NCI-H1105 (cell line): ENCODE measurements at places on chromosomes 12 and 14.

GRCh38 chr14:93959239-93960107, 16.9 kb downstream of the ASB2 start:
- DNase-seq = no peak

- DNase-seq = no peak
Observed at GRCh38 chr12:31647086-31647491, 12.4 kb upstream of the ETFBKMT start.

DNA sequence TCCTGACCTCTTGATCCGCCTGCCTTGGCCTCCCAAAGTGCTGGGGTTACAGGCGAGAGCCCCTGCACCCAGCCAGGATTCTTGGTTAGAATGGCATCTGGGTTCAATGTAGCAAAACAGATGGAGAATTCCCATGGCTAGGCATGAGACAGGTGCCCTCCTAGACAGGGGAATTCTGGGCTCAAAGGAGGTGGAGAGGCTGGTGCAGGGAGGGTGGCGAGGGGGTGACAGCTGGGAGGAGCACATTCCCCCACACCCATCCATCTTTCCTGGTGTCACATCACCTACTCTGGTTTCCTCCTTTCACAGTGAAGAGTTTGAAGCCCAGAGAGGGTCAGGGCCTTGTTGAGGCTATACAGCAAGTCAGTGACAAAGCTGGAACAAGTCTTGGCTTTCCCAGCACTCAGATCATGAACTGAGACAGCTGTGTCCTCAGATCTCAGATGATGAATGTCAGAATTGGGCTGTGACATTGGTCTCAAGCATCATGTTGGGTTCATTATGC, 2.8 kb downstream of the SERPINA1 start:
- DNase-seq = no peak

DNA sequence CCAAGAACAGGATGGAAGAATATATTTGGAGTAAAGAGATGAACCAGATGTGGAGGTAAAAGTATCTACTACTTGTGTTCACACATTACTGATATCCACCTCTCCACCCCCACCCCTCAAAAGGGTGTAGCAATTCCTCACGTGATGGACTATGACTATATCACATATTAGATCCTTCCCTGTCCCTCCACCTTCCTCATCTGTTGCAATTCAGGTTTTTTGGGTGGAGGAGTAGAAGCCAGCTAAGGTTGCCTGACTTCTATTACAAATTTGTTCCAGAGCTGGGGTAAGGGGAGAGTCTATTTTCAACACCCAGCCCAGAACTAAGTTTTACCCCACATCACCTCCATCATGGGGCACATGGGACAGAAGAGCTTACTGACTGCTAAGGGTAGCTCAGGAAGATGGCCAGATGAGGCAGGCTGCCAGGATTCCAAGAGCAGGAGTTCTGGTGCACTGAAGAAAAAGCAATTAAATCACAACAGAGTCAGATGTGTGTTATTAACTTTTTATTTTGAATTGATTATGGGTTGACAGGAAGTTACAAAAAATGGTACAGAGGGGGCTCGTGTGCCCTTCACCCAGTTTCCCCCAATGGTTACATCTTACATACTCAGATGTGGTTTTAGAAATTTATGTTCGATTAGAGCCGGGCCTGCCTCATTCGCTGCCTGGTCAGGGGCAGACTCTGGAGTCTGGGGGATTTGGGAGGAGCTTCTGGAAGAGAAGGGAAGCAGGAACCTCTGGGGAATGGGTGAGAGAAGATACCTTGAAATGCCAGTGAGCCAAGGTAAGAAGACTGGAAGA, 2.1 kb downstream of the RNASE13 start:
- no peak for DNase-seq

DNA sequence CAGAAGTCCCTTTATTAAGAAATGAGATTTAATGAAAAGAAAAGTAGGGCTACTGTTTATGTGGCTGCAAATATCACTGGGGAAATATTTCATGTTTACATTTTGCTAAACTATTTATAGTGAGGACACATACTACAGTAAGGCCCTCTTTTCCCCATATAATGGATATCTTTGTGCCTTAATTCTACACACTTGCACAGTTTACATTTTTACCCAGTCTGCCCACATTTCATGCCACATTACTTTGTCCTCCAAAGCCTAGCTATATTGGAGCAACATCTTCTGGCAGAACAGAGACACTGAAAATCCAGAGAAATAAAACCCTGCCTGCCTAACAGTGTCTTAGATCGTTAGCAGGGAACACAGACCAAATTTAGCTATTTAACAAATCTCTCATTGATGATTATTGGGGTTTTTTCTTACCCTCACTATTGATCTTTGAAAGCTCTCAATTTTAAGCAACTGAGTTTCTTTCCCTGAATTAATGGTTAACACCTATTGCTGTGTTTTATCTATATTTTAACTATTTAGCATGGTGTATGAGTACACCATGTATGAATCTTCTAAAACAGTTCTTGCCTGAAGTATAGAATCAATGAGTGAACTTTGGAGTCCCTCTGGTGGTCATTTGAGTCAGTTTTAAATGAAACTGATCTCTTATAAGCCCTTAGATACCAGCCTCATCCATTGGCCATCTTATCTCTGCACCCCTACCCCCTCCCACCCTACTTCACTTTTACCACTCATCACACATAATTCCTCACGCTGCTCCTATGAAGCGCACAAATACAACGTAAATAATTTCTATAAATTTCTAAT, 170.2 kb downstream of the BCAT1 start:
- DNase-seq = no peak

- DNase-seq = no peak
Observed at GRCh38 chr14:79856381-79856780, 354.9 kb downstream of the DIO2 start.

DNA sequence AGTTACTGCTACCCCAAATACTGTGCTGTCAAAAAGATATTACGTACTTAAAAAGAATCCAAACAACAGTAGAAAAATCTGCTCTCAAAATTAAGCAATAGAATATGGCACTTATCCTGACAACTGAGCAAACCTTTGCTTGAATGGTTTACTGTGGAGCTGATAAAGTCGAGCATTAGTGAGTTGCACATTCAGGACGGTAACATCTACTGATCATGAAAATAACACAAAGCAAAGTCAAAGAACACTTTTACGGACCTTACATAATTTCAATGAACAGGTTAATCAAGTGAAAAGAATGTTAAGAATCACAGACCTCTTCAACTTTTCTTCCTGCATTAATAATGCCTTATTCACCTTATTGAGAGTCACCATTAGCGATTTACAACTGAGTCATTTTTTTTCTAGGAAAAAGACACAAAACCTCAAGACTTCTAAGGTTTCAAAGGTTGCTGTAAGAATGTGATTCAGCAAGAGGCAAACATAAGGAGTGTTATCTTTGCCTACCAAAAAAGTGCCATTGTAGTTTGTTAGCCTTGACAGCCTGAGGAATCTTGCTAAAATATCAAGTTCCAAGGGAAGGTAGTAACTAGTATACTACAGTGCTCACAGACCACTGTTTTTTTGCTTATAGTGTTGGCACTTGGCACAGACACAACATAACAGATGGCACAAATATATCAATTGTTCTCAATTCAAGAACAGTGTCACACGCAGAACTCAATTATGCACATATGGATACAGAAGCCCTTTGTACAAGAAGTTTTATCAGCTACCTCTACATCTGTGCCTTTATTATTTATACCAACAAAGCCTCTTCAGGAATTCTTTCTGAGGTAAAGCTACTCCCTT, 334.2 kb upstream of the RPL10L start:
- DNase-seq = no peak

GRCh38 chr12:105706321-105706972, 376.0 kb downstream of the C12orf75 start:
- DNase-seq = no peak

- no peak for DNase-seq
Observed at GRCh38 chr14:61284001-61284400, 2.9 kb upstream of the TMEM30B start.

DNA sequence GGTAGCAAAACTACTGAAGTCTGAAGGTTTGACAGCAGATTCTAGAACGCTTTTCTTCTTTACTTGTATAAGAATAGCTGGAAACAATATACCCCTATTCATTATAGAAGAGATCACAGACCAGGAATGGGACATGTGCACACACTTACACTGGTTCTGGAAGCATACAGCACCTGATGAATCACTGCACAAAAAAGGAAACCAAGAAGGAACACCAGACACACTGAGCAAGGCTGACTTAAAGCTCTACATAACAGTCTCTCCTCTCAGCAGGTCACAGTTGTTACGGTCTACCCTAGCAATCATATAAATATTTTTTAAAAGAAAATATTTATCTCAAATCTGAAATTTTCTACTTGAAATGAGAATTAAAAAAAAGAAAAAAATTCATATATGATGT, 13.5 kb downstream of the ATP2B1 start:
- DNase-seq = no peak

- DNase-seq = no peak
Observed at GRCh38 chr12:58414398-58414871, 473.1 kb downstream of the ATP23 start.

- DNase-seq = no peak
Observed at GRCh38 chr12:46369095-46369473, 3.5 kb downstream of the SLC38A2 start.

- DNase-seq = no peak
Observed at GRCh38 chr14:30885840-30886740, 11.7 kb downstream of the COCH start.

GRCh38 chr14:90388437-90388836, 8.4 kb upstream of the CALM1 start:
- DNase-seq = no peak

DNA sequence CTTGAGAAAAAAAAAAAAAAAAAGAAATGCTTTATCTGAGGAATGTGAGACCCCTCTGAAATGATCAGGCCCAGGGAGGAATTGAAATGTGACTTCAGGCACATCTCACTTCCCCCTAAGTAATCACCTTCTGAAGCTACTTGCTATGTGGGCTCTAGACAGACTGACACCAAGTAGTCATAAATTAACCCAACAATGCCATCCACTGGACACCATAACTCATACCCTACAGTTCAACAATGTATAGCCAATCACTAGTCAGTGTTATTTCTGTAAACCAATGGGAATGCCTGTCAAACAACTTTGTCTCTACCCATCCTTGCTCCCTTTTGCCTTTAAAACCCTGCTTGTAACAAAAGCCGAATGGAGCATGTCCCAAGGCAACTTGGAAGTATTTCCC, 182.7 kb upstream of the TMPO start:
- DNase-seq = no peak
